ENCODE measurements at places on chromosomes 5 and 9.

GRCh38 chr5:10671041-10672008, 89.7 kb downstream of the DAP start:
- DNase-seq, result no peak

DNA sequence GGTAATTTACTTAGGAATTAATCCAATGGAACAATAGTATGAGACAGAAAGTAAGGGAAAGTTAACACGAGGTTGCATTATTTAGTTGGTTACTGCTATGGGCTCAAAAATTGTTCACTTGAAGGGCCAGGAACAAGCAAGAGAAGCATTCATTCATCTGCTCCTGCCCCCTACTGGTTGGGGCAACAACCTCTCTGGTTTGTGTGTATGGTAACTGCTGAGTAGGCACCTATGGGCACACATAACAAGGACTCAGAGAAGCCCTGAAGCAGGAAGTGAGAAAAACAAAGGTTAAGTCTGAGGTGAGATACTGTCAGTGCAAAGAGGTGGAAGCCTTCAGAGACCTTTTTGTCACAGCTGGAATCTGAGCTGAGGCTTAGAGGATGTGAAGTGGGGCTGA, 34.4 kb upstream of the RANBP6 start:
- no peak for DNase-seq

DNA sequence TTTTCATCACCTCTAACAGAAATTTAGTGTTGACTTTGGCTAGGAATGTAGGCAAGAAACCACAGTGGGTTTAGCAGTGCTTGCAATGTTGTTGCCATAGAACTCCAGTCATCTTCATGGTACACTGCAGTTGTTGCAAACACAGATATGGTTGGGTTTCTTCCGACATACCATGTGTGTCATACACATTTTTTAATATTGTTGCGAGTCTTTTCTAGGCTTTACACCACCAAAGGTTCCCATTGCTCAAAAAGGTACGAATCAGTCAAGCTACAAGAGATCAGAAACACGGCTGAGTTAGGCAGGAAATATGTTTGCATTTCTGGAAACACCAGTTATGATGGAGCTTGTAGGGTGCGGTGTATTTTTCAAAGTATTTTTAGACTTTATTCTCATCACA, 172.4 kb downstream of the SYK start:
- DNase-seq, result no peak

GRCh38 chr5:142334538-142334937, 9.7 kb upstream of the SPRY4 start:
- no peak for DNase-seq

DNA sequence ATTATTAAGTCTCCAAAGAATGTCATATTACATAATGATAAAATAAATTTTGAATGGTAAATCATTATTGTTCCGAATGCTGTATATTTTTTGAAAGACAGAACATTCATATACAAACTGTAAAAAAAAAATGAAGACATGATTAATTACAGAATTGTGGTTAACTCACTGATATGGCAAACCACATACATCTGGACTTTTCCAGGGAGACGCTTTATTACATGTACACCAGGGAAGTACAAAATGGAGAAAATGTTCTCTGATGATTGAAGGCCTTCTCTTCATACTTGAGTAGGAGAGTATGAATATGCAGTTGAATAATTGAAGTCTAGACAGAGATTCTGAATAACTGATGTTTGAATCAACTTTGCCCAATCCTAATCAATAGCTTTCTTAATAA, 1886.9 kb downstream of the EFNA5 start:
- no peak for DNase-seq

- DNase-seq, result no peak
These were observed 296.9 kb downstream of the TLE4 start for GRCh38 chr9:79868567-79869189.

GRCh38 chr9:109469646-109470358, 28.3 kb downstream of the PTPN3 start:
- DNase-seq, result peak; percentile 65

- DNase-seq, result no peak
These were observed 22.1 kb upstream of the MARCHF6 start for GRCh38 chr5:10331341-10331796.

GRCh38 chr9:76159293-76159926, 234.8 kb downstream of the RFK start:
- DNase-seq, result no peak

DNA sequence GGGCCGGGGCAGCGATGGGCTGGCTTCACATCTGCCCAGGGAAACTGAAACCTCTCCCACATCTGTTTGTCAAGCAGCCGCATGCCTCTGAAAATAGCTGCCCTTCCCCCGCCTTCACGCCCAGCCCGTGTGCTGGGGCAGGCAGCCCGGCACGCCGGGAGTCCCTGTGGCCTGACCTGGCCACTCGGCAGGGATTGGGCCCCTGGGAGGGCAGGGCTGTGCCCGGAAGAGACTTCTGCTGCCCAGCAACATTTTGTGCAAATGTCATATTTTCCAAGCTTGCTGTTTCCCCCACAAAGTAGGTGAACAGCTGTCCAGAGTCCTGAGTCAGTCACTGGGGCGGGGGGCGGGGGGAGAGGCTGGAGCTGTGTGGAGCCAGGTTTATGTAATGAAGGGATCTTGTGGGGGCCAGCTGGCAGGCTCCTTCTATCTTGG, 8.2 kb downstream of the COL27A1 start:
- DNase-seq, result peak; percentile 51

DNA sequence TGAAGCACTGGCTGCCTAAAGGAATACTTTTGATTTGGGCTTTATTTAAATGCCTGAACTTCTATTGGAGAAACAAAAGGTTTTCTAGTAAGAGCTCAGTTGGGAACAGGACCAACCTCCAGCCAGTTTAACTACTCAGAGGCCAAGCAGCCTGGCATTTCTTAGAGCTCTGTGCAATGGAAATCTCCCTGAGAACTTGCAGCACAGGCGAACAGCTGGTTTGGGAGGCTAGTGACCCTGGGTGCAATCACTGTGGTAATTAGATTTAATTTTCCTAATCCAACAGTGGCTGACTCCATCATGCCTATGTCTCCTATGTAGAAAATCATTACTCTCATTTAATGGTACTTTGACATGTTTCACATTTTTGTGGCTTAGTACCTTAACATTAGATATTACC, 1.0 kb upstream of the CDH6 start:
- DNase-seq, result no peak

- no peak for DNase-seq
These were observed 219.2 kb downstream of the PAPPA start for GRCh38 chr9:116372786-116373185.

GRCh38 chr9:120714846-120715388, 647 bp upstream of the MEGF9 start:
- no peak for DNase-seq

DNA sequence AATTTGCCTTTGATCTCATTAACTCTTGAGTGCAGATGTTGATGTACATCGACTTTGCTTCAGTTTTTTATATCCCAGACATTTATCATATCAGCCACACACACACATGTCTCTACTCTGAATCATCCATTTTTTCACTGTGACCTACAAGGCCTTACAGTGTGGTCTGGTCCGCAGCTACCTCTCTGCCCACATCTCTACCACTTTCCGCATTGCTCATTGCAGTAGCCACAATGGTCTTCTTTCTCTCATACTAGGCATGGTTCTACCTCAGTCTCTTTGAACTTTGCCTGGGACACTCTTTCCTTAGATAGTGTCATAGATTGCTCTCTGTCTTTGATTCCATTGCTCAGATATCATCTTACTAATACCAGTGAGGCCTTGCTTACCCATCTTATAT, 87.9 kb upstream of the FSD1L start:
- peak; percentile 6 for DNase-seq

DNA sequence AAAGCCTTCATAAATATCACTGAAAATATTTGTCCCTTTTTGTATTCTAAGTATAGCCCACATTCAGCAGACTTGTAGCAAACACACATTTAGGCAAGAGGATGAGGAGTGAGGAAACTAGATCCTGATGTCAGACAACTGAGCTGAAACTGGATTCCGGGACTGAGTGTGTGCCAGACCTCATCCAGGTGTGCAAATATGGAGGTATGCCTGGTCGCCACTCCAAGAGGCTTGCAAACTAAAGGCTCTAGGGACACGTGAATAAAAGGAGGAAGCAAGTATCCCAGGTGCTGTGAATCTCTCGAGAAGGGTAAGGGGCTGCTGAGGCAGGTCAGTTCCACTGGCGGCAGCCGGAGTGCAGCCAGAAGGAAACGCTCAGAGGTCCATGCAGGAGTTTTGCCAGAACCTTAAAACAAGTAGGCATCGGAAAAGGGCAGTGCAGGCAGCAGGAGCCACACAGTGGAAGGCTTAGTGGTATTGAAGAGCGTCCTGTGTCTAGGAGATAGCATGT, 77.4 kb upstream of the ALDH1B1 start:
- DNase-seq, result no peak

DNA sequence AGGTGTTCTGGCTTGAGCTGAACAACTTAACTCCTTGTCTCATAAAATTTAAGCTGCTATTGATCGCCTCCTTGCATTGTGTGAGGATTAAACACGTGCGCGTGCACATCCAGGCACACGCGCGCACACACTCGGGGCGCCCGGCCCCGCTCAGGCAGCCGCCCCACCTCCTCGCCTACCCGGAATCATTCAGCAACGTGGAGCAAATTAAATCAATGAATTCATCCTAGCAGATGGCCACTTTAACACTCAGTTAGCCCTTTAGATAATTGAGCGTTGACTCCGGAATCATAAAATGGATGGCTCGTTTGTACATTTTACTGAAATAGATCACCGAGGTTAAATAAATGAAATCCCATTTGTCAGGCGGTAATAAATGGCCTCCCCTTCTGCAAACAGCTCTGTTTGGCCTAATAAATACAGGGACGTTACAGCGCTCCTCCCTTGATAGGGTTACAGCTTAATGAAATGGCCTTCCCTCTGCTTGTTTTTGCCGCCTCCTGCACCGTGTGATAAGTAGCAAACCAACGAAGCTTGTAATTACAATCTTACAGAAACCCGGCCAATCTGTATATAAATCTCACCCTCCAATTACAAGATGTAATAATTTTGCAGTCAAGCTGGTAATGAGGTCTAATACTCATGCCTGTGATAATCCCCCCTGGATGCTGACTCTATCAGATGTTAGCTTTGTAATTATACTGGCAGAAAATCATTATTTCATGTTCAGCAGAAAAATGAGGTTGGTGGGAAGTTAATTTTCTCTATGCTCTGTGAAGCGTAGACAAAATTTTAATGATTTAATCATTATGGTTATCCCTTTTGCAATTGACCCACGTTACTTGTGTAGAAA, 229.7 kb upstream of the IRX4 start:
- DNase-seq, result no peak

DNA sequence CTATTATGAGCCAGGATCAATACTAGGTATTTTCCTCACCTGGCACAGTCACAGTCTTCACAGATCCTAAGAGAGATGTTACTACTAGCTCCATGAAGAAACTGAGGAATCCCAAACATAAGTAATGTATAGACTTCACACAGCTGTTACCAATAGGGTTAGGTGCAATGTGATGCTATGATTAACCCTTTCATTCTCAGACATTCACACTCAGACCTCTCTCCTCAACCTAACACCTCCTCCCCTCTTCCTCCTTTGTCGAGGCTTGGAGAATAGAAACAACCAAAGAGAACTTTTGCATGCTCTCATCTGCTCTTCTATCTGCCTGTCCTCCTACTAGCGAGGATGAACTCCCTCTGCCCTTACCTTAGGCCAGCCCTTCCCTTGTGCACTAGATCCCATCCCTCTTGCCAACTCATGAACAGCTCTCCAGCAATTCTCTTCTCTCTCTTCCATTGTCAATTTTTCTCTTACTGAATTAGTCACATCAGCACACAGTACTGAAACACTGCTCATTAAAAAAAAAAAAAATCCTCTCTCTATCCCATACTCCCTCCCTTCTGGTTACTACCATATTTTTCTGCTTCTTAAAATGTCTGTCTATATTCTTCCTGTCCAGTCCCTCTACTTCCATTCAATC, 47.7 kb downstream of the MAPKAP1 start:
- no peak for DNase-seq

- no peak for DNase-seq
These were observed 700.3 kb downstream of the PTPRD start for GRCh38 chr9:9912459-9912858.

DNA sequence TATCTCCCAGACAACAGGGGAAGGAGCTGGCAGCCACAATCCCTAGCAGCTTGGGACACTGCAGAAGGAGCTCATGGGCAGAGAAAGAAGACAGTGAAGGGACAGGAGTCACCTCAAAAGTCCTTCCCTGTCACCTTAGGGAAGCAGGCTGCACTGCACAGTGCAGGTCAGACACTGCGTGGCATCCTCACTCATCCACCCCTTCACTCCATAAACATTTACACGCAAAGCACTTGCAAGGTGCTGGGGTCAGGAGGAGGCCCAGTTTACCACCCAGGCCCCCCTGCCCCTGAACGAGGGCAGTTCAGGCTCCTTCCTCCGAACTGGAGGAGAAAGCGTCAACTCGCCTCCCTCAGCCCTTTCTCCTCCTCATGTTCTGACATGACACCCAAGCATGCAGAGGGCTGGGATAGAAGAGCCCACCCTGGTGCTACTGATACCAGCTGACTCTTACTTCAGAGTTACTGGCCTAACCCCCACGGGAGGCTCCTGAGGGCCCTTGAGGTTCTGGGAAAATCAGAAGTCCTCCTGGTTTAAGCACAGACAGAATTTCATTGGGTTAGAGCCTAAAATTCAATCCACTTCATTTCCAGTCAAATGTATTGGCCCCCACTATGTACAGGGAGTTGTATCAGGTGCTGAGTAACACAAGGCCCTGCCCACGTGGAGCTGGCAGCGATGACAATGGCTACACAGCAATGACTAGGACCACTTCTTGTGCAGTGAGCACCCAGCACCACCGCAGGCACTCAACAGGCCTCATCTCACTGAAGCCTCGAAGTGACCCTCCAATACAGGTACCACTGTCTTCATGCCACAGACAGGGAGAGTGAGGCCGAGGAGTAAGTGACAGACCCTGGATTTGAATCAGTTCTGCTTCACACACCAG, 70.4 kb downstream of the RAPGEF1 start:
- DNase-seq, result no peak

GRCh38 chr9:112396416-112396815, 16.5 kb downstream of the HSDL2 start:
- DNase-seq, result no peak

GRCh38 chr5:154829589-154830218, 20.7 kb downstream of the FAXDC2 start:
- DNase-seq, result no peak

DNA sequence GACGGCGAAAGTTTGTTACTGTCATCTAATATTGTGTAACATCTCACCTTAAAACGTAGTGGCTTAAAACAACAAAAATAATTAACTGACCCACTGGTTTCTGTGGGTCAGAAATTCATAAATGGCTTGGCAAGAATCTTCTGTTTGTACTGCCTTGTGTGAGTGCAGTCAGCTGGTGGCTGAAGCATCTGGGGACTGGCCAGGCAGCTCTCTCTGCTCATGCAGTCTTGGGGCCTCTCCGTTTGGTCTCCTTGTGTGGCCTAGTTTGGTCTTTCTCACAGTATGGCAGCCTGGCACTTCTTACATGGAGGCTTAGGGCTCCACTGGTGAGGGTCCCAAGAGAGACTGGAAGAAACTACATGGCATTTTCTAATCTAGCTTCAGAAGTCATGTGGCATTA, 49.0 kb upstream of the CTXN3 start:
- no peak for DNase-seq

GRCh38 chr5:130035388-130035787, 131.1 kb downstream of the CHSY3 start:
- DNase-seq, result no peak

- DNase-seq, result no peak
These were observed 52.2 kb downstream of the CDC42SE2 start for GRCh38 chr5:131316026-131316425.

- no peak for DNase-seq
These were observed 367.8 kb downstream of the IRX2 start for GRCh38 chr5:2383698-2384065.
